ENCODE measurements at places on chromosomes 11 and 22.
A peak's percentile ranks its signal among the peaks of the same experiment; 100 is the strongest.

- DNase-seq: peak; percentile 86
Observed at GRCh38 chr11:114562166-114562916, 2.7 kb upstream of the NXPE1 start.

DNA sequence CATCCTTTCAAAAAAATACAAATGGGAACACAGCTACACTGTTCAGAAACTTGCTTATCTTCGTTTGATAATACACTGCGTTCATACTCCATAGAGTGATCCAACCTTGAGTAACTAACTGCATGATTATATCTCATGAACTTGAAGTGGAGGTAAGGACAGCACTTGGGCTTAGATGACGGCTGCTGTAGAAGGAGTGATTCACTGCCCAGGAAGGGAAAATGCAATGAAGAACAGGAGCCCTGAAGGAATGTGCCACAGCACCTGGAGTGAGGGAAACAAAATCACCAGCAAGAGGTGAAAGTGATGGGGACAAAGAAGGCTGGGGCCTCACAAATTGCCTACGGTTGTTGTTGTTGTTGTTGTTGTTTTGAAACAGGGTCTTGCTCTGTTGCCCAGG, 44.1 kb upstream of the SC5D start:
- DNase-seq: peak; percentile 73

- DNase-seq: peak; percentile 80
Observed at GRCh38 chr22:41048791-41049717, 43.3 kb upstream of the EP300 start.

GRCh38 chr11:131683666-131684065, 313.3 kb downstream of the NTM start:
- DNase-seq: no peak

- peak; percentile 80 for DNase-seq
Observed at GRCh38 chr11:24324211-24324610, 172.6 kb upstream of the LUZP2 start.

DNA sequence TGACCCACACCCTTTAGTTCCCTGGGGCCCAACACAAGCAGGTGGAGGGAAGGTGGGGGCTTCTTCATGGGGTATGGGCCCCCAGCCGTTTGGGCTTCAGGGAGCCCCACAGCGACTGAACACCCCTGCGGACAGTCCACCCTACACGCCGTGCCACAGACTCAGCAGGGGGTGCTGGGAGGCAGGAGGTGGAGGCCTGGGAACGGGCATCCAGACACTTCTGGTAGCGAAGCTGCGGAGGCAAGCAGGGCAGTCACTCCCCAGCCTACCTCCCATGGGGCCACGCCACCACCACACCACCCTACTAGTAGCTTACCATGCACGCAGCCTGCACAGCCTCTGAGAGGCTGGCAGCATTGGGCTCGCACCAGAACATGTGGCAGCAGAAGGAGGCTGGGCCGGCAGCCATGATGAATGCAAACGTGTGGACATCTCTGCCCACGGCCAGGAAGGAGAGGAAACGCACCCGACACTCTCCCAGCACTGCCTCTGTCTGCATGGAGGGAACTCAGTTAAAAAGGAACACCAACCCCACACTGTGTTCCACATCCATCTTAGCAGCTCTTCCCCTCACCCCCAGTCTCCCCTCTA, 5.3 kb downstream of the SMPD1 start:
- no peak for DNase-seq

DNA sequence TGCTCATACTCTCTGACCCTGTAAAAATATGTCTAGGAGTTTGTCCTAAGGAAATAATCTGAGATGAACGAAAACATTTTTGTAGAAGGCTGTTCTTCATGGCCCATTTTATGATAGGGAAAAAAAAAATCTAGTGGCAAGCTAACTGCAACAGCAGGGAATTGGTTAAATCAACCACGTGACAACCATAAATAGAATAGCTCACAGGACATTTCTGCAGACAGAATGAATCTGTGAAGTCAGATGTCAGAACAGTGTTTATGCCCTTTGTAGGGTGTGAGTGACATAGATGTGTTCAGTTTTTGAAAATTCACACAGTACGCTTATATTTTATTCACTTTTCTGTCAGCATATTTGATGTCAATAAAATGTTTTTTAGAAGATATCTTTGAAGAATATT, 16.1 kb downstream of the ARHGAP1 start:
- no peak for DNase-seq

DNA sequence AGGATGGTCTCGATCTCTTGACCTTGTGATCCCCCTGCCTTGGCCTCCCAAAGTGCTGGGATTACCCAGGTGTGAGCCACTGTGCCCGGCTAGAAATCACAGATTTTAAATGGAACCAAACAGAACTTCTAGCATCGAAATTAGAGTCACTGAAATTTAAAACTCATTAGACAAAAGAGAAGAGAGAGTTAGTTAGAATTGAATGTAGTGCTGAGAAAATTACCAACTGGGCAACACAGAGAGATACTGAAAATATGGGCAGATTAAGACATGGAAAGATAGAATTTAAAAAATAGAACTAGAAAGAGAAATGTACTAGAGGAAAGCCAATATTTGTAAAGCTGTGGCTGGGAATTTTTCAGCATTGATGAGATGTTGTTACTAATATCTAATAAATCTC, 217.9 kb downstream of the TBC1D22A start:
- DNase-seq: no peak

- DNase-seq: no peak
Observed at GRCh38 chr11:34242037-34242625, 115.7 kb downstream of the ABTB2 start.

DNA sequence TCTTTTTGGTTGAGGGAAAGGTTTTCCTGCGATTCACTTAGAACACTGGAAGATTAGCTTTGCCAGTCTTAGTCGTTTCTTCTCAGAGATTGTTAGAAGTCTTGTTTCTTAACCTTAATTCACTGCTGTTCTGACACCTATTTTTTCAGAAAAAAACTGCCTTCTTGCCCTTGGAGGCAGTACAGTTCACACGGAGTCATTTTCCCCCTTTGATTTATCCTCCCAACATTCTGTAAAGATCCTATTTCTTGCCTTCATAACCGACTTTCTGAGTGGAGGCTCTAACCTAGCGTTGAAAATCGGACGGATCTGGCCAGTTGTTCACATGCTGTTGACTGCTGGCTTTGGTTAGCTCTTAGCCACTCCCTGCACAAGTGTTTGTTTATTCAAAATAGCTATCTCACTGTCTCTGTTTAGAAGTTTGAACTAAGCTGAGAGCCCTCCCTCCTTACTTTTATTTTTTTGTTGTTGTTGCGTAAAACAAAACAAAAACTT, 737 bp downstream of the BCL2L13 start:
- DNase-seq: peak; percentile 53

- DNase-seq: peak; percentile 21
Observed at GRCh38 chr11:83119216-83119615, 37.7 kb upstream of the PCF11 start.

GRCh38 chr11:85776951-85777602, 33.9 kb downstream of the SYTL2 start:
- no peak for DNase-seq

GRCh38 chr22:25668437-25668836, 73.6 kb upstream of the MYO18B start:
- DNase-seq: peak; percentile 95

DNA sequence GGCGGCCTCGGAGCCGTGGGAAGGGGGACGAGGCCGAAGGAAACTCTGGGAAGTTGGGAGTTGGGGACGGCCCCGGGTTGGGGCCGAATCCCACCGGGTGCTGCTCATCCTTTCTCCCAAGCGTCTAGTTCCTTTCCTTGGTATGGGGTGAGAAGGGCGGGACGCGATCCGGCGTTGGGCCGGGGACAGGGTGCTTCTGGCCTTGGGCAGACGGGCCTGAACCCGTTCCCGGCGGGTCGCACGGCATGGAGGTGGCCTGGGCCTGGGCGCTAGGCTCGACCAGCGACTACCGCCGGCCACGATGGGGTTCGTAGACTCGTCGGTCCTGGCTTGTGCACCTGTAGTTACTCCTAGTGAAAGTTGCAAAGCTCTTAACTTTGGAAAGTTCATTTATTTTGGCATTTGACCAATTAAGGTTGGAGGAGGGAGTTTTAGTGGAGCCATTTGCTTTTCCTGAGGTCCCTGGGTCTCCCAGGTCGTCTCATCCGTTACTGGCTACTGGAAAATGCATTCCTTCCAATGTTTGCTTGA, 1.0 kb downstream of the SYT9 start:
- no peak for DNase-seq

DNA sequence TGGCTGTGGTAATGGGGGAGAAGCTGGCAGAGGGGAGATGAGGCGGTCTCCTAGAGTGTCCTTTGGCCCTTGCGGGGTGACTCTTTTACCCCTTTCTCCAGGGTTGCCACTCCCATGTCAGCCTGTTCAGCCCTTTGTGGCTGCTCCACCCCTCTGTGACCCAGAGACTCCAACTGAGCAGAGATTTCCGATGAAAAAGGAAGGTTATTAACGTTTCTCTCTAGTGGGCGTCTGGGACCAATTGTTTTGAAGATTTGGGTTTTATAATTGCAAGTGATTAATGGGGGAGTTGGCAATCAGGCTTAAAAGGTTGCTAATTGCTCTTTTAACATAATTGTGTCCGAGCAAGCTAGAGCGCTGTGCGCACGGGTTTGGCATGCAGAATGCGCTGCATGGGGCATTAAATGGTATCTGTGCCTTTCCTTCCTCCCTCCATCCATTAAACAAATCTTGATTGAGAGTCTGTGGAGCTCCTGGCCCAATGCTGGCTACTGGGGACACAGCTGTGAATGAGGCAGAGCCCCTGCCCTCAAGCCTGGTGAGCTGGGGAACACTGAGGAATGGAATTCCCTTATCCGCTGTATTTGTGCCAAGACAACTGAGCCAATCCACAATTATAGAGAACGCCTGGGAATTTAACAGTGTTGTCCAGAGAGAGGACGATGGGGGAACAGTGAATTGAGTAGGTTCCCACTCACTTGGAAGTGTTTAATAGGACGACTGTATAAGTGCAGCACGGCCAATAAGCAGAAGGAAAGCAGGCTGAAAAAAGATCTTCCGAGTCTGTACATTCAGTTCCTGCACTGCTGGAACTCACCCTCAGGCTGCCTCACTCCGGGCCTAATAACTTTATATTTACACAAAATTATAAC, 295.9 kb downstream of the MIAT start:
- DNase-seq: peak; percentile 5

DNA sequence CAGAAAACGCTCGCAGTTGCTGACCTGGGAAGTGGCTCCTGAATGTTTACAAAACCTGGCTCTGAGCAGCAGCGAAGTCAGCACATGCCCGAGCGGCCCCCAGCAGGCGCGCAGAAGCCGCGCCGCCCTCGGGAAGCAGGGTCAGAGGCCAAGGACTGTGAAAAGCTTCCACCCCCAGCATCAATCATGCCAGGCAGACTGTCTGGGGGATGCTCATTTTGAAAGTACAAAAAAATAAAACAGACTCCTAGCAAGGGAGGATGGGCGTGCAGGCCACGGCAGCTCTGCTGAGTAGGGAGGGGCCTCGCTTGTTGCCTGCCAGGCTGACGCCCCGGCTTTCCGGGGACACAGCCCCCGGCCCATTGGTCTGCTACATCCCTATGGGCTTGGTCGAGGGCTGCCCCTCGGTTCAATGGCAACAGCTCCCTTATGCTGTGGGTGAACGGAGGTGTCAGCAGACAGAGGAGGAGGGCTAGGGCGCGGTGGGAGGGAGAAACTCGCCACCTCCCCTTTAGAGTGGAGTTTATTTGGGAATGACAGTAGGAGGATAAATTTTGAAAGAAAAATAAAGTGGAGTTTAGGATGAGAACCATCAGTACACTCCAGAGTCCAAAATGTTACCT, 37.7 kb upstream of the GNB1L start:
- DNase-seq: peak; percentile 50

DNA sequence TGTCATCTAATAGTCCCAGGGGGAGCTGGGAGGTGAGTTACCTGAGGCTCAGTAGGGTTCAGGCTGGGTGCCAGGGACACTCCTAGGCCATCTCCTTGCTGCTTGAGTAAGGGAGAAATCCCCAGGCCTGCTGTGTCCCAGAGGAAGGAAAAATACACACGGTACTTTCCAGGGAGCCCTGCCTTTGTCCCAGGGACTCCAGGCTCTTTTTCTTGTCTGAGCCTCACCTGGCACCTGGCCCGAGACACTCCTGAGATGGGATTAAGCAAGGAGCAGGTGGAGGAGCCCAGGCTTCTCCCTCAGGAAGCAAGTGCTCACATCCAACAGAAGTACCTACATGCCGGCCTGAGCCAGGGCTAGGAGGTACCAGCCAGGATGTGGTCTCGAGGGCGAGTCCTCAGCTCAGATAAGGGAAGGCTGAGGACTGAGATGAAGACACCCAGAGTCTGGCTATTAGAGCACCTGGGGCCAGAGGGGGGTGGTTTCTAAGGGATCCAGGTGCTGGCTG, 899 bp upstream of the KLHDC7B start:
- DNase-seq: no peak

DNA sequence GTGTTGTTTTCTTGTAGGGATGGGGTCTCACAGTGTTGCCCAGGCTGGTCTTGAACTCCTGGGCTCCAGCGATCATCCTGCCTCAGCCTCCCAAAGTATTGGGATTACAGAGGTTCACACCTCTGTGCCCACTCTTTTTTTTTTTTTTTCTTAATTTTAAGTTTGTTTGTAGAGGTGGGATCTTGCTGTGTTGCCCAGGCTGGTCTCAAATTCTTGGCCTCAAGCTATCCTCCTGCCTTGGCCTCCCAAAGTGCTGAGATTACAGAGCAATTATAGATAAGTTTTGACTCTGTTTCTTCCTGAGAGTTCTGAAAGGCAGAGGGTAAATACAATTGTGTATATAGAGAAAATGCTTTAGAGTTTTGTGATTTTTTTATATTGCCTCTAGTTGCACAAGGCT, 160.4 kb downstream of the TEAD1 start:
- DNase-seq: no peak

- DNase-seq: no peak
Observed at GRCh38 chr11:64072403-64072802, 36.7 kb downstream of the FLRT1 start.

DNA sequence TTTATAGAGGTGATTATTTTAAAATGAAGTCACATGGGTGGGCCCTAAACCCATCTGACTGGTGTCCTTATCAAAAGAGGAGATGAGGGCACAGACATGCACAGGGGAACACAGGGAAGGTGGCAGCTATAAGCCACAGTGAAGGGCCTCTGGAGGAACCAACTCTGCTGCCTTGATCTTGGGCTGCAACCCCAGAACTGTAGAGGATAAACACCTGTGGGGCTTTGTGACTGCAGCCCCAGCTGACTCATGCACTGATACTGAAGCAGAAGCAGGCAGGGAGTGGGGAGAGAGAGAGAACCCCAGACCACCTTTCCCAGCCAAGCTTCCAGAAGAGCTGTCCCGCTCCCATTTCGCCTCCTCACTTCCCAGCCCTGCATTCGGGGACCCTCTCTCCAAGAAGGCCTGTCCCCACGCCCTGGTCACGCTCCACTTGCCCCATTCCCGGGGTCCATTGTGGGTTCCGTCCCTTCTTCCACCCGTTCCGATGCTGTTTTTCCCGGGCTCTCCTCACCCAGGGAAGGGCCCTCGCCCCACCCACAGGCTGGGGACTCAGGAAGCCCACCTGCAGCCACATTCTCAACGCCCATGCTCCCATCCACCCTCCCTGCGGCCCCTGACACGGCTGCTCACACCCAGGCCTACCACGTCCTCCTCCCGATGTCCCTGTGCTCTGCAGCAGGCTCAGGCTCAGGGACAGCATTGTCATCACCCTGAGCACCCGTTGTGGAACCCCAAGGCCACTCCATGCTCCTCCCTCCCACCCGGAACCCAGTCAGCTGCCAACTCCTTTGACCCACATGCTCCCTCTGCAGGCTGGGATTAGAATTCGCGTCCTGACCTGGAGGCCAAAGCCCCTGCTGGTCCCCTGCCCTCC, 90.8 kb upstream of the SHANK2 start:
- DNase-seq: peak; percentile 12
